Activated CD4-positive, CD25-positive, alpha-beta regulatory T cell (primary cell): ENCODE measurements at places on chromosomes 1 and 21.

GRCh38 chr1:70836456-70836855 is 211.2 kb downstream of the PTGER3 start:
- DNase-seq = no peak

GRCh38 chr1:67749844-67750690 is 65.1 kb downstream of the GADD45A start:
- DNase-seq = no peak

GRCh38 chr1:17465228-17465627 is 25.8 kb upstream of the RCC2 start:
- DNase-seq = no peak

- no peak for DNase-seq
These were observed 49.9 kb downstream of the PRKCZ start for GRCh38 chr1:2099886-2100779.

DNA sequence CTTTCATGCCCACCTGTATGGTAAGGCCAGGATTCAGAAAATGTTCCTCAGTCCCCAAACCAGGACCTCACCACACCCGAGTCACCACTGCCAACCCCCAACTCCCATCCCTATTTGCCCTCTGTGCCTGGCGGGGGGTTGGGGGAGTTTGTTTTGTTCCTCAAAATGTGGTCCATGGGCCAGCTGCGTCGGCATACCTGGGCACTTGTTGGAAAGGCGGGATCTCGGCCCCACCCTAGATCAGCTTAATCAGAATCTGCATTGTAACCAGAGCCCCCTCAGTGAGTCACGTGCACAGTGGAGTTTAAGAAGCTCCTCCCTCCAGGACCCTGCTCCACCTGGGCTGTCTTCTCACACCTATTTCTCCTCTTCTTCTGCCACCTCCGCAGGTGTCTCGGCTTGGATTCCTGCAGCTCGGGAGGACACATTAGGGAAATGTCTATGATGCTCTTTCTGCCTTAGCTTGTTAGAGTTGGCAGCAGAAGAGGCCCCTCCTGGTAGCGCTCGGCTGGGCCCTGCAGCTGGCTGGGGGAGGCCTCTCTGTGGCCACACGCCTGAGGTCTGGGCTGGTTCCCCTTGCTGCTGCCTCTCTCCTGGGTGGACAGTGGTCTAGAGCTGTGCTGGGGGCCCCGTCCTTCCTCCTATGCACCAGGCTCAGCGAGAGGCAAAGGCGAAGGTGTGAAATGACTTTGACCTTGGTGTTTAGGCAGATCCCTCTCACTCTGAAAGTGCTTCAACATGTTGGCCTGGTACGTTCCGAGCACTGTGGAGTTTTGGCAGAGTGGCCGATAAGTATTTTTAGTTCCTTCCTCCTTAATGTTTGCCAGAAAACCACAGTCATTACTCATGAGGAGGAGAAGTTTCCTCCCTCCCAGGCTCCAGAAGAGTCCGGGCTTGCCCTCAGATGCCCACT is 41.8 kb upstream of the CAMTA1 start:
- no peak for DNase-seq

DNA sequence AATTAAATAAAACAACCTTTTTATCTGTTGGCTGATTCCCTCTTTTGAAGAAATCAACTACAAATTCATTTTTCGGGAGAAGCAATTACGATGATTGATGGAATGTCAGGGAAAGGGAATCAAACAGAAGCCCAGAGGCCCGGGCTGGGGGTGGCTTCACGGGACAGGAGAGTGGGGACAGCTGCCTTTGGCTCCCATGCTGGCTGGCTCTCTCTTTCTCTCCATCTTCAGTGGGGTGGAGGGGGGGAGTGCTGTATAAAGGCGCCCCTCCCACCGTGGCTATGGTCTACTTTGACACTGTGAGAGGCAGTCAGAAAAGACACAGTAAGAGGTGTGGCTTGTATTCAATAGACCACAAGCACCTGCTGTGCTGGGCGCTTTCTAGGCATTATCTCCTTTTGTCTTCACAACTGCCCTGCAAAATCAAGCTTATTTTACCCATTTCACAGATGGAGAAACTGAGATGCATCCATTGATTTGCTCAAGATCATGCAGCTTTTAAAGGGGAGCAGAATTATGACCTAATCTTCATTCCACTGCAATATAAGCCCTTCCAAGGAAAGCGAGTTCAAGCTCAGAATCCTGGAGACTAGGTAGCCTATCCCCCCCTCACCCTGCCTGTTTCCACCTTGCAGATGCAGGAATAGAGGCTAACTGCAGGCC is 92.9 kb downstream of the GRIK3 start:
- no peak for DNase-seq

- no peak for DNase-seq
These were observed 37.1 kb upstream of the NBL1 start for GRCh38 chr1:19606817-19607642.
